ENCODE measurements at places on chromosomes 1 and 21. TPM values are rescaled to one million over a fixed set of nuclear protein-coding genes. Genes with fewer than 3 reads are reported as not detected.

The LCE6A gene
- total RNA-seq, result not detected

The UMODL1 gene
- not detected for total RNA-seq

The HRNR gene
- total RNA-seq, result not detected

The RNU1-3 gene
- total RNA-seq, result under 0.01 TPM

The CA6 gene
- total RNA-seq, result not detected

The GPR52 gene
- 0.33 TPM for total RNA-seq

The RNU1-4 gene
- under 0.01 TPM for total RNA-seq

The PEF1 gene
- 159 TPM for total RNA-seq

The COL9A2 gene
- total RNA-seq, result 1.2 TPM

The MCOLN2 gene
- total RNA-seq, result 0.05 TPM

The OR10Z1 gene
- total RNA-seq, result not detected

DNA sequence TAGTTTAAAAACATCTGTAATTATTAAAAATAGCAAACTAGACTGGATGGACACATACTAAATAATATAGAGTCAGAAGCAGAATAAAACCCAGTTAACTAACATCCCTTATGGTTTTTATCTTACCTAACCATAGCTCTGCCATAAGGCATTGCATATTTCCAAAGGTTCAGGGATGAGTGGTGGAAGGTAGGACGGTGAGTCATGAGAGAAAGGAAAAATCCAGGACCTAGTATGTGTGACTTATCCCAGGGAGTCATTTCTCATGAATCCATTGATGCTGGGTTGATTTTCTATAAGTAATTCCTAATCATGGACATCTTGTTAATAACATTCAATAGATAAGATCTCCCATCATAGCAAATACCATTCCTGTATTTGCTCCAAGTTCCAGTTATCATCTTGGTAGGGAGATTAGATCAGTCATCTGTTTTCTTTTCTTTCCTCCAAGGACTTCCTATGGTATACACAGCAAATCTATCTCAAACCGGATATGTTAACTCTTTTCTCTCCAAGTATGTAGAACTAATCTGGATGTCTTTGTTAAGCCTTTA is 490.7 kb upstream of the B3GALT2 start:
- no peak for DNase-seq

DNA sequence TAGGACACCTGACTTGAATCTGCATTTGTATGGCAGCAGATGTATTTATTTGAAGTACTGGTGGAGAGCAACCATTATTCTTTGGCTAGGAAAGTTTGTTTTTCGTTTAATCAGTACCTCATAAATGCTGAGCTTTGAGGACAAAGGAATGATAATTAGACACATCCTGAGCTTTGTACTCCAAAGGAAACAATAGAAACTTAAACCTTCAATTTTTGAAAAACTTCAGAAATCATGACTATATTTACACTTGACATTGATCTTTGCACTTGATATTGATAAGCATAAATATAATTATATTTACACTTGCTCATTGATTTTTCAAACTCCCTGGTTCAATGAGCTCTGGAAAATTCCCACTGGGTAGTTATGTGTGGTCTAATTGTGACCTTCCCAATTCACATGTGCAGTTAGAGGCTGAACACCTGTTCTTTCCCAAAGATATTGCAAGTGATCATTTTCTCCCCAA is 10.7 kb downstream of the PATJ start:
- DNase-seq, result no peak

GRCh38 chr1:44418022-44418673 is 13.1 kb downstream of the RNF220 start:
- peak; percentile 42 for DNase-seq

GRCh38 chr1:45325851-45326506 is 716 bp upstream of the HPDL start:
- peak; percentile 38 for DNase-seq

- DNase-seq, result no peak
Measured at GRCh38 chr1:196598942-196599748, 9.1 kb downstream of the KCNT2 start.

DNA sequence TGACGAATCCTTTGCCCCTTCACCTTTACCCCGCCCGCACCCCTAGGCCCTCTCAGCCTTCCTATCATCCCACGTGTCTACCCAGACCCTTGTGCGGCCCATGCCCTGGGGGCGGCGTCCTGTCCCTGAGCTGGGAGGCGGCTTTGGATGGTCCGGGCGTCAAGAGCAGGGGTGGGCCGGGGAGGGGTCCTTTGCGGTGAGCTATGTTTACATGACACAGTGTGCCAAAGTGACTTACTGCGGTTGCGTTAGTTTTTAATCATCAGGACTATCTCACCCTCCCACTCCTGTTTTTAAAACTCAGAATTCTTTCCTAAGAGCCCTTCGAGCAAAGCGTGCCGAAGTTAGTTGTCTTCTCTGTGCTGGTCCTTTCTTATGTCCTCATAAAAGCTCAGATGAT is 144.6 kb downstream of the PGBD5 start:
- peak; percentile 8 for DNase-seq

GRCh38 chr1:185825556-185825955 is 91.4 kb downstream of the HMCN1 start:
- no peak for DNase-seq

DNA sequence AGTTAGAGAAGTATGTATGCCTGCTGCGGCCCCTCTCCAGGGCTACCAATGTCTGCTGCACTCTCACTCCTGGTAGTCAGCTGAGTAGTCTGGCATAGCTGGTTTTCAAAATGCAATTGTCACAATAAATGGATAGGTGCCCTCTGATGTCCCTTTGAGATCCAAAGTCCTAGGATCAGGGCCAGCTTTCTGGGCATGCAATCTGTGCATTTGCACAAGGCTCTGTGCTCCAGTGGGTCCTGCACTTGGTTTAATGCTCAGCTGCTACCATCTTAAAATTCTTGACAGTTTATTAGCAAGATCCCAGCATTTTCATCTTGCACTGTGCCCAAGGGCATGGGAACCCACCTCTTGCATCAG is 233.8 kb downstream of the LTN1 start:
- DNase-seq, result no peak

- DNase-seq, result no peak
Measured at GRCh38 chr21:30193201-30193600, 22.7 kb downstream of the CLDN8 start.

- no peak for DNase-seq
Measured at GRCh38 chr1:4310396-4310923, 343.9 kb upstream of the AJAP1 start.

GRCh38 chr1:95095833-95096217 is 21.3 kb upstream of the TLCD4 start:
- no peak for DNase-seq

DNA sequence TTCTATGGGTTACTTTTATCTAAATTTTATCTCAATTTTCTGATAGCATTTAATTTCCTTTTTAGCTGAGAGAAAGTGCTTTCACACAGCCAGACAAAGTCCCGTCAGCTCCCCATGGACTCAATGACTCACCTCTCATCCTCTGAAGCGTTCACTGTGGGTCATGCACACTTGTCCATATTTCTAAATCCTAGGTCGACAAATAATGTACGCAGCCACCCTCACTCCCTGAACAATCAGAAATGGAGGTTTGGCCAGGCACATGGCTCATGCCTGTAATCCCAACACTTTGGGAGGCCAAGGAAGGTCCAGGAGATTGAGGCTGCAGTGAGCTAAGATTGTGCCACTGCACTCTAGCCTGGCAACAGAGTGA is 42.4 kb upstream of the COA6 start:
- DNase-seq, result no peak

DNA sequence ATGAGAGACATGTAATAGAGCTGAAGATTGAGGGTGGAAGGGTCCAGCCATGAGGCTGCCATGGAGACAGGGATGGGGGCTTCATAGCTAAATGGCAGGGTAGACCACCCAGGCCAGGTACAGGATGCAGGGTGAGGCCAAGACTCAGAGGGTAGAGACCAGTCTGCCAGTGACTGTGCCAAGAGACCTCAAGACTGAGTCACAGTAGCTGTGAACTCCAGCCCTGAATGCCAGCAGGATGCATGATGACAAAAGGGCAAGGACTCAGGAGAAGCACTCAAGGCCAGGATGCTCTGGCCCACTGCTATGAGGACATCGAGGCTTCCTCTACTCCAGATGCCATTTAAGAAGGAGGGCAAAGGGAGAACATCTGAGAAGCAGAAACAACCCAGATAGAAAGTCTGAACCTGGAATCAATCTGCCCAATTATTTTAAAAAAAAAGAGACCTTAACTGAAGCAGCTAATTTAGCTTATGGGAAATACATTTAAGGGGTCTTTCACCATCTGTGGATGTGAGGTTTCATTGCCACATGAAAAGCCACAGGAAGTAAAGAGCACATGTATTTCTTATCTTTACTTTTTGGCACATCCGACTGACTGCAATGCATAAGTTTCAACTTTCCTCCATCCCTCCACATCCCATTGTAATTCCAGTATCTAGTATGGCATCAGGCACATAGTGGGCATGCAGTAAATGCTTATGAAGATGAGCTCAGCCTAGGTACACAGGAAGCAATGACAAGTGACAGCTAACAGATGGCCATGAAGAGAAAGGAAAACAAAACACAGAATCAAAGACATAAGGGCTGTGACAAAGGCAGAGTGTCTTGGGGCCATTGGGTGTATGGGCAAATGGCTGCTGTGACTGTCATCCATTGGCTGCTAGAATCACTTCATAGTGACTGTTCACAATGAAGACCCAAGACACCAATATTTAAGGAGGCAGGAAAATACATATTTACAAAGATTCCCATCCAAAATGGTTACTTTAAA is 40.2 kb downstream of the SUSD4 start:
- no peak for DNase-seq

- peak; percentile 20 for DNase-seq
Measured at GRCh38 chr1:162631546-162632191, 595 bp upstream of the DDR2 start.

- peak; percentile 69 for DNase-seq
Measured at GRCh38 chr1:197614916-197615692, 160.2 kb downstream of the DENND1B start.

DNA sequence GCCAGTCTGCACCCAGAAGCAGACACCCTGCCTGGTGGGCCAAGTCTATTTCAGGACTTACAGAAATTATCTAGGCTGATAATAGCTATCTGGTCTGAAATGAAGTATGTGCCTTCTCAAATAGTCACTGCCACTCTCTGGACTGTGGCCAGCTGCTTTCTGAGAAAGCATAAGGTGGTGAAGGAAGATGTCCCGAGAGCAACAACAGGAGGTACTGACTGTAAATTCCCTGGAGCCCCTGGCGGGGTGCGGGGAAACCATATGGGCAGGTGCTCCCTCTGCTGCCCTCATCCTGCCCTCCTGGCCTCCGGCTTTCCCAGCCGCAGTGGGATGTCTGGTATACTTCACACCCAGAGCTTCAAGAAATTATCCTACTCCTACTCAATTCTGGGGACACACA is 86.8 kb downstream of the TGFBR3 start:
- no peak for DNase-seq
